ENCODE measurements at places on chromosomes 13 and 19.

- no peak for DNase-seq
Measured at GRCh38 chr13:68667863-68668262, 1437.7 kb upstream of the PCDH9 start.

DNA sequence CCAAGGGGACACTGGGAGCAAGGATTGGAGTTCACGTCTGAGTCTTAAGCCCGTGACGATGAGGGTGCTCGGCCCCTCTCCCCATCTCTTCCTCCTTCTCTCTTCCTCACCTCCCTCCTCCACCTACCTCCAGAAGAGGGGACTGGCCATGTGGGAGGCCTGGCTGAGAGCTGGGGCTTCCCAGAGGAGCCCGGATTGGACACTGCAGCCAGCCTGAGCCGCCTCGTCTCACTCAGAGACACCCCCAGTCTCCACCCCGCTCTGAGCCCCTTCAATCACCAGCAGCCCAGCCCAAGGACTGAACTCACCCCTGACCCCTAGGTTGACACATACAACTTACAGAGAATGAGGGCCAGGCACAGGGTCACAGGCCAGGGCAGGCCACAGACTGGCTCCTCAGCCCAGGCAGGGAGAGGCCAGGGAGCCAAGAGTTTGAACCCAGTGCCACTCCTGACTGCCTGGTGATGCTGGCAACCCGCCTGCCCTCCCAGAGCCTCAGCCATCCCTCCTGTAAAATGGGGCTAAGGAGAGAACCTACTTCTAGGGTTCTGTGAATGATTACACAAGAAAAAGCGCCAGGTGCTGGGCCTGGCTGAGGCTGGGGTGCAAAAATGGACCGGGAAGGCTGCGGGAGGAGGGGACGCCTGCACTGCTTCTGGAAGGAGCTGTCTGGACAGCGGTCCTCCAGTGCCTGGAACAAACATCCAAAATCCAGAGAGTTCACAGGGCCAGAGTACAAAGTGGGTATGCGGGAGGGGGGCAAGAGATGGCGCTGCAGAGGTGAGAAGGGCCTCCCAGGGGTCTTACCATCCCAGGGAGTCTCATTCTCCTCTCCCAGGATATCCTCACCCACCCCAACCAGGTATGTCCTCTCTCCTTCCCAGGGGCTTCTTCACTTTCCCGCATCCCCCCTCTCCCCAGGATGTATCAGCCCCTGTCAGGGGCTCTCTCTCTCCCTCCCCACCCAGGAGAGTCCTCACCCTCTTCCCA is 1.1 kb downstream of the CD79A start:
- DNase-seq: no peak

DNA sequence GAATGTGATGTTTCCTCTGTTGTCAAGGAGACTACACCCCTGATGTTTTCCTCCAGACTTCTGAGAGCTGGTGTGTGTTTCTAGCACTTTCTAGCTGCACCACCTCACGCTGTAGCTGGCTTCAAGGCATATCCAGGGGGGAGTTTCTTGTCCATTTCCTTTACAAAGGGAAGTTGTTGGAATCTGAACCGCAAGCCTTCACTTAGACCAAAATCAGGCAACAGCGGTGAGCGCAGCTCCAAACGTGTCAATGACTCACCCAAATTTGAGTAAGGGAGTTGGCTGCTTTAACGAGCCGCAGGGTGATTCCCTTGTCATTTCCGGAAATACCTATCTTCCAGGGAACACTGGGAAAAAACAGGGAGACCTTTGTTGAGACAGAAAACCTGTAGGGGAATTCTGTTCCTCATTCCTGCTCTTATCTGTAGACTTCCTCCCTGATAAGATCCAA is 2.5 kb downstream of the LDLR start:
- DNase-seq: peak; percentile 1

DNA sequence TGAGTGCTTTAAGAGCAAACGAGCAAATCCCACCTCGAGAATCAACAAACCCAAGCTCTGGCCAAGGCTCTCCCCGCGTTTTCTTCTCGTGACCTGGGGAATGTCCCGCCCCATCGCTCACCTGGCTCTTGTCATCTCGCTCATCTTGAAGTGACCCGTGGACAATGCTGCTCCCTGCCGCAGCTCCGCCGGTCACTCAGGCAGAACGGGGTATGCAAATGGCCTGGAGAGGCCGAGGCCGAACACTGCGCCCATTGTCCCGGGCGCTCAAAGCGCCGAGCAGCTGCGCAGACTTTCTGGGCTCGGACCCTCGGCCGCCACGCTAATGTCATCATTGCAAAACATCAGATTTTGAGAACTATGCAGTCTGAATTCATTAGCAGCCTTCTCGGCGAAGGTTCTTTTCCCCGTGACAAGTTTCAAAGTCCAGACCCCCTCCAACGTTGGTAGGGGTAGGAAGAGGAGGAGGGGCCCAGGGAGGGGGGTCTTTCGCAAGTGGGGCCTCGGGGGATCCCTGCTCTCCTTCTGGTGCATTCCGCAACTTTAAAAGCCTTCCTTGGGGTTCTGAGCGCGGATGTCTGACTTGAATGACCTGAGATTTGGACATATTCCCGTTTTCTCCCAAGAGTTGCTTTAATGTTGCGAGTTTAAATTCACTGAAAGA is 39.7 kb downstream of the SOX1 start:
- no peak for DNase-seq
